ENCODE measurements at places on chromosomes 3 and 15. TPM values are rescaled to one million over a fixed set of nuclear protein-coding genes. Genes with fewer than 3 reads are reported as not detected.
A peak's percentile ranks its signal among the peaks of the same experiment; 100 is the strongest.

- DNase-seq, result no peak
These were observed 335.6 kb downstream of the TUSC7 start for GRCh38 chr3:117045143-117045542.

DNA sequence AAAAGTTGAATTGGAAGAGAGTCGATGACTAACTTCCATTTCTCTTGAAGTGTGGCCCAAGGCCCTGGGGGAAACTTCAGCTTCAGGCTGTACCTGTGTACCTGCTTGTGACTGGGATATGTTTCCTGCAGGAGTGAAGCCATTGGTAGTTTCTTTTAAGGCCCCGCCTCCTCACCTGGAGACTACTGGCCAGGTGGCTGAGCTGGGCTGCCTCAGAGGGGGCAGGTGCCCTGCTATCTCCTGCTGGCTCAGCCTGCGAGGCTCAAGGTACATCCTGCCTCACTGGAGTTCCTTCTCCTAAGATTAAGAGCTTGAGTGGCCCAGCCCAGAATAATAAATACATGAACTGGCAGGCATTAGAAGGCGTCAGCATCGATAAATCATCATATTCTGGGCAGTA, 121.6 kb upstream of the ROPN1 start:
- no peak for DNase-seq

Gene SKOR1
- 0.22 TPM for total RNA-seq

Gene EOMES
- 0.14 TPM for total RNA-seq

DNA sequence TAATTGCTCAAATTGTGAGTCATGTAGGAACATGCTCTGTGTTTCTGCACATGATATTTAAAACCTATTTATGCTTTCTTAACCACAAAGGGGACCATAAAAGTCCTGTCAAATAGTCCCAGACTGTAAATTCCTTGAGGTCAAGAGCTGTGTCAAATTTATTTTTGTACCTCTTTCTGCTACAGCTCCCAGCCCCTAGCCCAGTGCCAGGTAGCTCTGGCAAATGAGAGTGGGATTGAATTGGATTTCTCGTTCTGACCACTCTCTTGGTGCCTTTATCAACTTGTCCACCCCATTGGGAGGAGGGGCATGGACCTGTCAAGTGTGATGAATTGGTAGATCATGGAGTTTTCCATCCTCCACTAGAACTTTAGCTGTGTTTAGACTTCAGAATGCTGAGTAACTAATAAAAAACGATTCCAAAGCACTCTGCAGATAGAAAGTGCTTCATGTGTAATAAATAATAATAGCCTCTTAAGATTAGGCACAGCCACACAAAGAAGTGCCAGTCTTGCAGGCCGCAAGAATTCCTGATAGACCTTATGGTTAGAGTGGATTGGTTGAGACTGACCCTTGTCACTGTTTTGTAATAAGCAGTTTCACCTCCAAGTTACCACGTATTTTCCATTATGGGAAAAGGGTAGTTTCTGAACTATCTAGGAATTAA, 120.4 kb downstream of the LPP start:
- DNase-seq, result no peak

DNA sequence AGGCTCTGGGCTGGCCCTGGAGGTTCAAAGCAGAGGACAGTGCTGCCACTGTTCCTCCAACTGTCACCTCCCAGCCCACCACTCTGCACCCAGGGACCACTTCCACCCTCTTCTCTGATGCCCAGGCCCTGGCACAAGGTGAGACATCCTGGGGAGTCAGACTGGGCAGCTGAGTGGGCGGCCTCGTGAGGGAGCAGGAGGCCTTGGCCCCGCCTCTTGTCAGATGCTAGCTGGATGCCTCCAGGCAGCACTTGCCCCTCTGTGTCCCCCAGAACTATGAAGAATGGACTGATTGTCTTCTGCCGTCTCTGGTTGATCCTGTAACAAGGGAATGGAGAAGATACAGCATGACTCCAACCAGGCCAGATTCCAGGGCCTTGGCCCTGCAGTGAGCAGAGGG, 191.0 kb upstream of the LINGO1 start:
- DNase-seq, result no peak

DNA sequence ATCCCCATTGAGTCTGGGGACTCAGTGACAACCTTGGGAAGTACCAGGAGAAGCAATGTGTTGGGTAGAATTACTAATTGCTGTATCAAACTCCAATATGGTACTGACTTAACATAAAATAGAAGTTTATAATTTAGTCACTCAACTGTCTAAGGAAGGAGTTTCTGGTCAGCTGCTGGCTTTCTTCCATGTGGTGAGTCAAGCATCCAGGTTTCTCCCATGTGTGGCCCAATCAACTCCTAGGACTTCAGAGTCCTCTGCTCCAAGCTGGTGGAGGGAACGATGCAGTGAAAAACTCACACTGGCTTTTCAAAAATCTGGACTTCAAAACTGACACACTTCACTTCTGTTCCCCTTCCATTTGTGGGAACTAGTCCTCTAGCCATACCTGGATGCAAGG, 25.2 kb downstream of the WNT5A start:
- DNase-seq, result no peak

Gene GALNT15
- total RNA-seq, result 6.6 TPM

Gene BSN
- 0.55 TPM for total RNA-seq

DNA sequence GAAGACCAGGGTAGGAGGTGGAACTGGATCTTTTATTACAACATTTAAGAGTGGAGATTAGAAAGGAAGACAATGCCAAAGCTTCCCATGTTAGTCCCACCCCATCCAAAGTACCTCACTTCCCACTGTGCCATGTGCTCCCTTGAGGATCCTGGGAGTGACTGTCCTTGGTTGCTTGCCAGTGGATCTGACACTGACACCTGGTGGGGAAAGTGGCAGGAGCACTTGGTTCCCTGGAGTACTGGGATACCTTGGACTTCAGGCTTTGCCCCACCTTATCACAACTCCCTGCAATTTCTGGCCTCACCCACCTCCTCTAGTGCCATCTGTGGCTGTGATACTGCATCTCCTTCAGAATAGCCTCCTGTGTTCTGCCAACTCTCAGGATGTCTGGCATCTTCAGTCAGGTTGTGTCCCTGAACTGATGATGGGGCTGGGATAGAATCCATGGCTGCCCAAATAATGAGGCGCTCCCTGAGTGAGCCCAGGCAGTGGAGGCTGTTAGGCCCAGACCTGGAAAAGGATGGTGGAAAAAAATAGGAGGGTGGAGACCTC, 1.3 kb downstream of the ELL3 start:
- no peak for DNase-seq

DNA sequence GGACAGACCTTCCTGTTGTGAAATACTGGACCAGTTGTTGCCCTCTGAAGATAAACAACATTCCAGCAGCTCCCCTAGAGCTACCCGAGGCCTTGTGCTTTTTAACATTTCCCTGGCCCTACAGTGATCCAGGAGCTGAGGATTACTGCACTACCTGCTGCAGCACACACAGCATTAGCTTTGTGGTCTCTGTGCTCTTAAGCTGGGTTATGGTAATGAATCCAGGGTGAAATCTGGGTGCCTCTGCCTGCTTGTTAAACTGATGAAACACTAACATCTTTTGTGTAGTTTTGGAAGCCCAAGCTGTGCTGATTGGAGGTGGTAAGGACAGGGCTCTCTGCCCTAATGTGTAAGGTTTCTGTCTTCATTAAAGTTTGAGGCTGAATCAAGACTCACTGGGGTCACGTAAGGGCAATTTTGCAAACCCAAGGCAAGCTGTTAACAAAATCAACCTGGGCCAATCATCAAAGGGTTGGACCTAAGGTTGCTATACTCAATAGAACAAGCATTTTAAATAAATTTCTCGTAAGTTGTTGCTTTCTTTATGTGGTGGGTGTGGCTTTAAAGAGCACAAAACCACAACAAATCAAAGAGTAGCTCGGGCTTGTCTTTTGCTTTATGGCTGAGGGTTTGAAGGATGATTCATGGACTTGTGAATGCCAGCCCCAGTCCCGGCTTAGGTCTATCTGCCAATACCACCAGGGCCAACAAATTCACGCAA, 183.9 kb downstream of the TPRG1 start:
- no peak for DNase-seq

DNA sequence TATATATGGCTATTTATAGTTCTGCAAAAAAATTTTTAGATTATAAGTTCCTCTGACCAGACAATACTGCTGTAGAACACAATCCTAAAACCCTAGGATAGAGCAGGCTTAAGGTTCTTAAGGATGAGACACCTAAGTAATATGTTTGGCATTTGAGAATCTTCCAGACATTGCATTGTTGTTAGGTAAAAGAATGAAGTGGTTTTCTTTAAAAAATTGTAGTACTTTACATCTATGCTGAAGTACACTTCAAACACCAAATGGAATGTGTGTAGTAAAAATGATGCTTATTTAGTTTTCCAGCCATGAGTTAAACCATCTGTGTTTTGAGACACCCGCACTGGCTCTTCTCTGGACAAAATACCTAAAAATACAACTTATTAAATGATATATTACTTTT, 857.7 kb downstream of the OTOL1 start:
- DNase-seq, result no peak

Gene GABRR3
- total RNA-seq, result not detected

DNA sequence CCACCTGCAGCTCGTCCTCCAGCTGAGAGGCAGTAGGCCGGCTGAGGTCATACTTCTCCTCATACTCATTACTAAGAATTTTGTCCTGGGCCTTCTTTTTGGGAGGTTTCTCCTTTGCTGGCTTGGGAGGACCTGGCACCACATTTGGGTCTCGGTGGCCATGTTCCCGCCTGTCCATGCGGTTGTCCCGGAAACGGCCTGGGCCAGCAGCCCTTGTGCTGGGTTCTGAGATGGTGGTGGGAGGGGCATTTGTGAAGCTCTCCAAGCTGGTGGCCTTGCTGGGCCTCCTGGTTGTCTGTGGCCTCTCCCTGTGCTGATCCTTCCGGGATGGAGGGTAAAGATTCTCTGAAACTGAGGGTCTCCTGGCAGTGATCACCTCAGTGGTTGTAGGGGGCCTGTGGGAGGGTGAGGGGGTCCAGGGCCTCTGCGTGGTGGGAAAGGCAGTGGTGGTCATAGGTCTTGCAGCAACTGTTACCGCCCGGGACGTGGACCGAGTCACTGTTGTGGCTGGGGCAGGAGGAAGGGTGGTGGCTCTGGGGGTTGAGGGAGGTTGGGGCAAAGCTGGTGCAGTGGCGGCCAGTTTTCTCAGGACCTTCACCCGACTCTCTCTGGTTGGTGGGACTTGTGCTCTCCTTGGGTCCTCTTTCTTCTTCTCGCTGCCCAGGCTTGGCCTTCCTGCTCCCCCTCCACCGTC, 2.5 kb downstream of the CCDC80 start:
- DNase-seq, result peak; percentile 39

- DNase-seq, result no peak
These were observed 114.3 kb downstream of the CORO2B start for GRCh38 chr15:68693071-68693470.

DNA sequence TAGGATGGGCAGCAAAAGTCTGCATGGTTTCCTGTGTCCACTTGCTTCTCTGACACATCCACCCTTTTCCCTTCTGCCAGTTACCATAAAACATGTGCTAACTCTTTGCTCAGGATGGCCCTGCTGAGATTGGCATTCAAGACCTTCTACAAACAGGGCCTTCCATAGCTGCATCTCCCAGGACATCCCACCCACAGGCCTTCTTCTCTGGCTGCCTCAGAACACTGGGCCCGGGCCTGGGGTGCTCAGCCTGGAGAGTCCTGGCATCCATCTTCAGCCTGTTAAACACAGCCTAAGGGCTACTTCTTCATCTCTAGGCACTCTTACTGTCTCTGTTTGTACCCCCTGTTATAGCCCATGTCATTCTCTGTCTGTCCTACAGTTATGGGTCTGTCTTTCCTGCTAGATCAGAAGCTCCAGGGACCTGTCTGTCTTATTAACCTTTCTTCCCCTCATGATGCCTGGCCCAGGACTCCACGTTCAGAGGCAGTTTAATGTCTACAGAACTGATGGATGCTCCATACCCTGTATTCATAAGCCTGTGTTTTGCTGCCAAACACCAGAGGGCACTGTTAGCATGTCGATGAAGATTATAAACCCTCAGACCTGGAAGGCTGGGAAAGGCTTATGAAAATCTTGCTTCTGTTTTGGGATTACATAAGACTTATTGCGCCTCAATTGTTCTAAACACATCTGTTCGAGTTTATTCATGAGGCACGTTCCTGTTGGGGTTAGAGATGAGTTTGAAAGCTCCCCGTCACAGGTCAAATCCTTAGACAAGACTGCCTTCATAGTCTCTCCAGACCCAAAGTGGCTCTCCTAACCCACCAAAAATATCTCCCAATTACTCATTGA, 16.5 kb downstream of the SEMA3G start:
- peak; percentile 50 for DNase-seq

Gene DPH3
- total RNA-seq, result 25.9 TPM

DNA sequence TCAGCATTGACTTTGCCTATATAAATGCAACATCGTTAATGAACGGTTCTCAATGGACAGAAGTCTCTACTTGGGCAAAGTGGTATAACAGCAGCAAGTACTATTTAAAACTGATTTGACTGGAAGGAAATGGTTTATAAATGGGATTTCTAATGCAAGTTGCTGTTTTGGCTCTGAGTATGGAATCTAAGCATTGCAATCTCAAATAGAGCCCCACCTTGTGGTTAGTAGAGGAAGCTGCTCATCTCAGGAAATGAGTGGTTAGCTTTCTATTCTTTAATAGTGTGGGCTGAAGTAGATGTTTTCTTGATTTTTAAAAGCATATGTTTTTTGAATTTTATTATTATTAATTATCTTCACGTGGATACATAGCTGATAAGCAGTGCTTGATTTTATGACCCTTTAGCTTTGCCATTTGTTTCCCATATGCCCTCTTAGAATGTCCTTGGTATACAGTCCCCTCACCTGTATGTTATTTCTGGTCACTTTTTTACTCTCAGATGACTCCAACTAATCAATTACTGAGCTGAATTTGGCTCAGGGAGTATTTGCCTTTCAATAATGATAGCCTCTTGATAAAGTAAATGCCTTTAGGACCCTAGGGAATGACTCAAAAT, 67.1 kb downstream of the OXSM start:
- no peak for DNase-seq

DNA sequence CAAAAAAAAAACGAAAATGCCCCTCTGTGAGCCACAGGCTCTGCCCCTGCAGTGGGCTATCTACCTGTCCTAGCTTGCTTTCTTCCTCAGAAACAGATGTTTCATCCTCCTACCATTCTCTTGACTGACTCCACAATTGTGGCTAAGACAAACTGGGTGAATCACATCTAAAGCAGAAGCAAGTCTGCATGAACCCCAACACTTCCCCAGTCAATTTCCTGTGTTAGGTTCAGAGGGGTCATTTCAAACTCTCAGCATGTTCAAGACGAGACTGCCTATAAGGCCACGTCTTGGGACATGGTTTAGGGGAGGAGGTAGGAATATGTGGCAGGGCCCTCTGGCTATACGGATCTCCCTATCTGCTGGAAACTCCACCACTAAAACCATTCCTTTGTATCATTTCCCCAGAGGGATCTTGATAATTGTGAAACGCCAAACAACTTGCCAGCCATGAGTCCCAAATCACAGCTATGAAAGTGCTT, 28.6 kb upstream of the ANKDD1A start:
- DNase-seq, result no peak

DNA sequence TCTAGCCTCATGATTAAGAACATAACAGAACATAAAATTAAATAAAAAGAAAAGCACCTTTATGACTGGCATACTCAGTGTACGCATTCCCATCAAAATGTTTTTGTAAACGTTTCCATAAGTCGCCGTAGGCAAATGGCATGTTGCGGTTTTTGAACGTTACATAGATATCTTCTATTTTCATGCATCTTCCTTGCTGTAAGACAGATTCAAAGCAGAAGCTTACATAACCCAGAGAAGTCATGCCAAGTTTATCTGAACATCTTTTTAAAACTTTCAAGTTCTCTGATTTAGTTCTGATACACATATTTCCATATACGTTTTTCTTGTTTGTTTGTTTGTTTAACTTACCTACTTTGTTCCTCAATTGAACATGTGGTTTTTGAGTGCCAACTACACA, 388.6 kb downstream of the GABRG3 start:
- no peak for DNase-seq
